Fibroblast of skin of scalp (primary cell): ENCODE measurements at places on chromosomes 11 and 22.

- peak; percentile 78 for DNase-seq
Observed at GRCh38 chr11:26753723-26754504, 32.1 kb upstream of the SLC5A12 start.

DNA sequence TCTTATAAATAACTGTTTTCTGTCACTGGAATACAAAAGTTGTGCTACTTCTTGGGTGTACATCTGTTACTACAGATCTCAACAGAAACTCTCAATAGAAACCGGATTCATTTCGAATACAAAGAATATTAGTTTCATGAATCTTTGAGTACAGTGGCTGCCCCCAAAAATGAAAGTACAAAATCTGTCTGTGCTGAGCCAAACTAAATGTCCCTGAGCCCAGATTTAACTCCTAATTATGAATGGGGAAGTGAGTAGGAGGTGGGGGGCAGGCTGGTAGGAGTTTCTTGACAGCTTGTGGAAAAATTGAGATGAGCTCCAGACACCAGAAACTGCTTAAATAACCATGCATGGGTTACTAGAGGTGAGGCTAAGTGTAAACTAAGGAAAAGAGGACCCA lies 41.6 kb downstream of the PITPNB start:
- no peak for DNase-seq

GRCh38 chr11:133723056-133723455 lies 122.3 kb downstream of the SPATA19 start:
- DNase-seq = no peak

- DNase-seq = no peak
Observed at GRCh38 chr22:19896665-19897355, 42.1 kb upstream of the GNB1L start.

DNA sequence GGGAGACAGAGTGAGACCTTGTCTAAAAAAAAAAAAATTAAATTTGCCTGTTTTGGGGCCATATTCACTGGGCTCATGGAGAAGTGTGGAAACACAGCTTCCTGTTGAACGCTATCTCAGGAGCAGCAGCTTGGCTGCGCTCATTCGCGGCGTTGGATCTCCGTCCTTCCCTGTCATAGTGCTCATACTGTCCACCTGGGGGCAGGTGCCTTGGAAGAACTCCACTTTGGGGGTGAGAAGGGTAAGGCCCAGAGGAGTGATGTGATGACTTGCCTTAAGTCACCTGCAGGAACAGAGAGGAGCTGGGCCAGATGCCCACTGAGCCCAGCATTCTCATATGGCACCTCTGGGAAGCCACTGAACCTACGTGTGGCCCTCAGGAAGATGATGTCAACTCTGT lies 82.8 kb downstream of the CABIN1 start:
- no peak for DNase-seq

GRCh38 chr11:76987203-76987602 lies 47.0 kb upstream of the B3GNT6 start:
- no peak for DNase-seq

DNA sequence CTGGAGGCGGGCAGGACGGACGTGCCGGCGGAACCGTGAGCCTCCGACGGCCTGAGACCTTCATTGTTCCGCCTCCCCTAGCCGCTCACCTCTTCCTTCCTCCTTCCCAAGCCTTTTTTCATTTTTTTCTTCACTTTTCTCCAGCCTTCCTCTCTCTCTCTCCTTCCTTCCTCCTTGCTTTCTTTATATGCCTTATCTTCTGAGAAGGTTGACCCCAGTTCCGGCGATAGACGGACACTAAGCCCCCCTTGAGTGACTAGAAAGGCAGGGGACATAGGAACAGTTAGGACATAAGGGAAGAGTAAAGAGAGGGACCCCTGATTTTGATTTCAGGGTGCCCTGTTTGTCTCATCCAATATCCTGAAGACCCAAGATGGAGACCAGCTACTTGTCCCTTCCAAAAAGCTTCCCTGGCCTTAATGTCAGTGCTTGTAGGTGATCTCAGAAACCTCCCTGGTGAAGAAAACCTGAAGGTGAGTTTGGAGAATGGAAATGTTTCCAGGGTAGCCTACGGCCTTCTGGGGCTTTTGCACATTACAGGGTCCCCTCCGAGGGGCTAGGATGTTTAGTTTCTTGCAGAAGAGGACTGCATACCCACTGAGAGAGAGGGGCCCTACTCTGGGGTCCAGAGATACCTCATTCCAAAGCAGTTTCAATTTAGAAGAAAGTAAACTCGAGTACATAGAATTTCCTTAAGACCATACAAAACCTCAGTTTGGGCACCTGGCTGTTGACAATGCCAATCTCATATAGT lies 3.5 kb downstream of the ADM start:
- DNase-seq = peak; percentile 42

DNA sequence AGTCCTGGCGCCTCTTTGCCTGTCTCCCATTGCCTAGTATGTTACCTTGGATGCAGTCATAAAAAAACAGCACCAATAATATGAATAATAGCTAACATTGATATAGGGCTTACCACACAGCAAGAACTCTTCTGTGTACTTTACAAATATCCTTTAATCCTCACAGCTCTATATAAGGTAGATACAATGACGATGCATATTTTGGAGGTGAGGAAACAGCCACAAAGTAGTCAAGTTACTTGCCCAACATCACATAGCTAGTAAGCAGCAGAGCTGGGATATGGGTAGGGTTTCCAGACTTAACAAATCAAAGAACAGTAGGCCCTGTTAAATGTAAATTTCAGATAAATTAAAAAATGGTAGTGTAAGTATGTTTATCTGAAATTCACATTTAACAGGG lies 128.8 kb downstream of the ST3GAL4 start:
- peak; percentile 72 for DNase-seq

DNA sequence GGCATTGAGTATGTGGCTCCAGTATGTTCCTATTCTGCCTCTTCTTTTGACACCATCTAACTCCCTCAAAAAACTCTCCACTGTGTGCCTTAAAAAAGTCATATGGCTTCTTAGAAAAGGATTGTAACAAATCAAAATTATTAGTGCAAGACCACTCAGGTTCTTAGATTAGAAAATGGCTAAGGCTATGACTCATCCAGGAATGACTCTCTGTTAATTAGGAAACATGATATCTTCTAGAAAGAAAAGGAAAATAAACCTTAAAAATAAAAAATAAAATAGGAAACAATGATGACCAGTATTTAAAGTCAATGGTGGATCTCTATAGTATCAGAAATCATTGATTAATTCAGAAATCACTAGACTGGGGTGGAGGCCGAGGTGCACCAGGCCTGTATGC lies 21.7 kb downstream of the SLC25A17 start:
- DNase-seq = no peak

DNA sequence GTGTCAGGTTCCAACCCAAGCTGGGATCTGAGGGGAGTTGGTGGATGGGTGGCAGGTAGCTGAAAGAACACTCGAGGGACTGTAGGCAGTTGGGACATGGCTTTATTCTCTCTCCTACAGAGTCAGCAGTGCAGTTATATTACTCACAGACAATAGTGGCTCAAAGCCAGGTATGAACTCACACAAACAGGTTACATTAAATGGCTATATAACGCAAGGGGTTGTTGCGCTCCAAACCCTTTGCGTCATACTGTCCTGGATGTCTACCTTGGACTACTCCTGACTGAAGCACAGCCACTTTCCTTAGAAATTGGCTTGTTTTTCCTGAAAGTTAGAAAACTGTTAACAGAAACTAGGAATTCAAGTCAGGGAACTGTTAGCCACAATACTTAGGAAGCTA lies 66.4 kb upstream of the OR4B1 start:
- DNase-seq = no peak

DNA sequence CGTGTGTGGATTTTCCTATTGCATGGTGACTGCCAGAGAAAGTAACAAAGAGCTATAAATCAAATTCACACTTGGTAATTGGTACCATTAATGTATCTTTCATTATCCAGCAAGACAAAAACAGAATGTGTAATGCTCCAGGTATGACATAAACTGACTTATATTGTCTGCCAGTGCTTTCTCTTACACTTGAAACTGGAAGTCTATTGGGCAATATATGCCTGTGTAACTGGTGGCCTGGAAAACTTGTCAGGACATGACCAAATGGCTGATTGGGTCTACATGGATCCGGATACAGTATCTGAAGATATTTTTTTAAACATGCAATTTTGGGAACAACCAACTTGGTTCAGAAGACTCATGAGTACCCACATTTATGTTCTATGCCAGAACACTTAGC lies 174.6 kb upstream of the ARHGAP42 start:
- DNase-seq = no peak

GRCh38 chr11:46951864-46952263 lies 15.3 kb downstream of the CSTPP1 start:
- DNase-seq = no peak

GRCh38 chr11:127242676-127243075 lies 242.1 kb upstream of the KIRREL3 start:
- DNase-seq = no peak

- no peak for DNase-seq
Observed at GRCh38 chr11:112859787-112860186, 101.4 kb upstream of the NCAM1 start.

DNA sequence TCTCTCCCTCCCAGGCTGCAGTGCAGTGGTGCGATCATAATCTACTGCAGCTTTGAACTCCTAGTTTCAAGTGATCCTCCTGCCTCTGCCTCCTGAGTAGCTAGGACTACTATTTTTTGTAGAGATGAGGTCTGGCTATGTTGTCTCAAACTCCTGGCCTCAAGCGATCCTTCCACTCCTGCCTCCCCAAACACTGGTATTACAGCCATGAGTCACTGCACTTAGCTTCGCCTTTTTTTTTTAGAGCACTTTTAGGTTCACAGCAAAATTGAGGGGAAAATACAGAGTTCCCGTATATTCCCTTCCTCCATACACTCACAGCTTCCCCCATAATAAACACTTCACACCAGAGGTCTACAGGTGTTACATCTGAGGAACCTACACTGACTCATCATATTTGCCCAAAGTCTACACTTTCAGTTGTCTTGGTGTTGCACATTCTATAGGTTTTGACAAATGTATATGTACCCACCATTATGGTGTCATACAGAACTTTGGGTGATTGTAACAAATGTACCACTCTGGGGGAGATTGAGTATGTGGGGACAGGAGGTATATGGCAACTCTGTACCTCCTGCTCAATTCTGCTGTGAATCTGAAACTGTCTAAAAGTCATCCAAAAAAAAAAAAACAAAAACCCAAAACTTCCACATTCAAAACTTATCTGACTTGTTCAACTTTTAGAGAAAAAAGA lies 11.3 kb upstream of the SLC37A4 start:
- DNase-seq = no peak

DNA sequence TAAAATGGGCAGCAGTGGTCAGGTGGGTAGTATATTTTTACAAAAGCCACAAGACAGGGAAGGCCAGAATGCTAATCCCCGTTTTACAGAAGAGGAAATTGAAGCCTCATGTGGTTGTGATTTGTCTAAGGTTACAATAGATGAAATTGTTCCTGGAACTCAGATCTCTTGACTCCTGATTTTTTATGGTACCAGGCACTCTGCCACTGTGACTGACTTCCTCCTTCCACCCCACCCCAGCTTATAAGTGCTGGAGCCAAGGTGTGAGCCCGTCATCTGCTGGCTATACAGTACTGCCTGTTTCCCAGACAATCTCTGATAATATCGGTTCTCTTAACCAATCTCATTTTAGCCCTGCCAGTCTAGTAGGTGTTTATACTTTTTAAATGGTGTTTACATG lies 1.9 kb downstream of the SLC5A1 start:
- no peak for DNase-seq

- peak; percentile 93 for DNase-seq
Observed at GRCh38 chr22:33803371-33804282, 116.6 kb downstream of the LARGE1 start.

- DNase-seq = no peak
Observed at GRCh38 chr11:45267652-45268299, 18.4 kb downstream of the SYT13 start.

- DNase-seq = peak; percentile 25
Observed at GRCh38 chr22:45911601-45912271, 65.2 kb downstream of the WNT7B start.

GRCh38 chr11:118156531-118157185 lies 4.0 kb upstream of the SCN4B start:
- no peak for DNase-seq

- no peak for DNase-seq
Observed at GRCh38 chr11:78741741-78742140, 167.1 kb upstream of the NARS2 start.

DNA sequence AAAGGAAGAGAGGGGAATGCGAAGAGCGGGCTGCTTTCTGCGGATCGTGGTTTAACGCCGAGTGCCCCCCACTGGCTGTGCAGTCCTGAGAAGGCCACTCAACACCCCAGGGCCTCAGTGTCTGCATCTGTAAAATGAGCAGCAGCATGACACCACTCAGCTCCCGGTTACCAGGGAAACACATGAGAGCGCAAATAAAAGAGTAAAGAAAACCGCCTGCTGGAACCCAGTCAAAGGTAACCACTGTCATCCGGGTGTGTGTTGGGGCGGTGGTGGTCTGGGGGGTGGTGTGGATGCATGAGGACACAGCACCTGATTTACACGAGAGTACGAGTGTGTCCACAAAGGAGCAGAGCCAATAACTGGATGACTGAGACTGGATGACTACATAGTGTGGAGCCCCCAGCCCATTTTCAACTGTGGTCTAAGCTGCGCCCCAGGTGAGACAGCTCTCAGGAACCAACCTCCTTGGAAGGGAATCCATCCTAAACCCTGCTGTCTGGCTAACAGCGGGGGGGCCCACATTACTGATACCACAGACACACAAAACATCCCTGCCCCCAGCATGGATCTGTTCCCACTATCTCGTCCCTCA lies 5.7 kb downstream of the CELSR1 start:
- no peak for DNase-seq

- DNase-seq = peak; percentile 74
Observed at GRCh38 chr11:28090052-28090749, 17.8 kb downstream of the KIF18A start.

DNA sequence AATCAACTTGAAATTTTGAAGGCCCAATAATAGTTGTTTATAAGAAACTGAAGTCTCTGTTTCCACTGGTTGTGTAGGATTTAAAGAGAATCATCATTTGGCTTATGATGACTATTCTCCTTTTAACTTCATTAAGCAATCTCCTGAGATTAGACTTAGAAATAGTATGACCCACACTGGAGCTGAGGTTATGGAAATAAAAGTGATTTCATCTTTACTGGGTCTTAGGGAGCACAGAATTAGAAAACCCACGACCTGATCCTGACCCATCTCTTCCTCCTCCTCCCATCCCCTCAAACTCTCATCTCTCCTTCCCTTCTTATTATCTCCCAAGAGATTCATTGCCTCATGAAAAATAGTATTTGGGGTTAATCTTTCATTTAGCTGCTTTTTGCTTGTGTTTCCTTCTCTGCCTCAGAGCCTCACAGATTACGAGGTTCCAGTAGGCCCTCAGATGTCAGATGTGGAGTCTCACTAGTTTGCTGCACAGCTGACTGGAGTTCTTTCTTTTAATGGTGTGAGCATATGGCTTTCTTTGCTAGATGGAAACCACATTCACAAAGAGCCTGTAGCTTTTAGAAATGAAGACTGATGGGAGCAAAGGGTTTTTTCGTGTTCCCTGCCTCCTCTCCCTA lies 85.0 kb downstream of the ALX4 start:
- no peak for DNase-seq

- DNase-seq = no peak
Observed at GRCh38 chr11:108218912-108219783, 3.3 kb downstream of the NPAT start.
